BJ (cell line): ENCODE measurements at places on chromosomes 12 and 14.

- DNase-seq: no peak
Measured at GRCh38 chr12:94150240-94151121, 2.1 kb downstream of the PLXNC1 start.

DNA sequence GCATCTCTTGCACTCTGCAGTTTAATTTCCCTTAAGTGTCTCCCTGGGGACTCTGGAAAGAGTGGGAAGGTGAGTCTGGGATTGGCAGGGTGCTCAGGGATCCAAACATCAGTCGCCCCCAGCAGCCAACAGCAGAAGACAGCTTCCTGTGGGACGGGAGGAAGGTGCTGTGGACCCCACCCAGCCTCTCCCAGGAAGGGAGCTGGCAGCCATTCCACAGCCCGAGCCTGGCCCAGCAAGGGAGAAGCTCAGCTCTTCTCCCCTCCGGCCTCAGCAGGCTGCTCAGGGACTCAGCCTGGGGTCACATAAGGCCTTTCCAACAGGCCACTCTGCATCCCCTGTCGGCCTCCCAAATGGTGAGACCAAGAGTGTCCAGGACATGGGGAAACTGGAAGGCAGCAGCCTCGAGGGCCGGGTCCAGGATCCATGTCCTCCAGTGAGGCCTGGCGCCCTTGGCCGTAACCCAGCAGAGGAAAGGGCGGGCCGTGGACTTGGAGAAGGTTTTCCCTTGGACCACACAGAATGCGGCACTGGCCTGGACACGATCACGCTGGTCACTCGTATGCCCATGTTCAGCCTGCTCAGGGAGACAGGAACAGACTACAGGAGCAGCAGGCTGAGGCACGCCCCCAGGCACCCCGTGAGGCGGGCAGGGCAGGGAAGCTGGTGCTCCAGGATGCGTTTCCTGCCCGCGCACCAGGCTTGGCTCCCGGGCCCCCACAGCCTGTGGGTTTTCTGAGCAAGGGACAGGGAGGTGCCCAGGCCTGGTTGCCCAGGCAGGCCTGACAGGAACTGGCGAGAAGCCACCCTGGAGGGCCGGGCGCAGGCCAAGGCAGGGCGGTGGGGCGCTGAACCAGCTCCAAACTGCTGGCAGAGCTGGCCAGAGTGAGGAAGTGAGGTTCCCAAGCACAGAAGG is 3.5 kb downstream of the XRCC3 start:
- DNase-seq: no peak

- DNase-seq: no peak
Measured at GRCh38 chr14:74434294-74434693, 8.3 kb upstream of the SYNDIG1L start.

- DNase-seq: no peak
Measured at GRCh38 chr12:91513313-91513712, 330.7 kb upstream of the DCN start.

DNA sequence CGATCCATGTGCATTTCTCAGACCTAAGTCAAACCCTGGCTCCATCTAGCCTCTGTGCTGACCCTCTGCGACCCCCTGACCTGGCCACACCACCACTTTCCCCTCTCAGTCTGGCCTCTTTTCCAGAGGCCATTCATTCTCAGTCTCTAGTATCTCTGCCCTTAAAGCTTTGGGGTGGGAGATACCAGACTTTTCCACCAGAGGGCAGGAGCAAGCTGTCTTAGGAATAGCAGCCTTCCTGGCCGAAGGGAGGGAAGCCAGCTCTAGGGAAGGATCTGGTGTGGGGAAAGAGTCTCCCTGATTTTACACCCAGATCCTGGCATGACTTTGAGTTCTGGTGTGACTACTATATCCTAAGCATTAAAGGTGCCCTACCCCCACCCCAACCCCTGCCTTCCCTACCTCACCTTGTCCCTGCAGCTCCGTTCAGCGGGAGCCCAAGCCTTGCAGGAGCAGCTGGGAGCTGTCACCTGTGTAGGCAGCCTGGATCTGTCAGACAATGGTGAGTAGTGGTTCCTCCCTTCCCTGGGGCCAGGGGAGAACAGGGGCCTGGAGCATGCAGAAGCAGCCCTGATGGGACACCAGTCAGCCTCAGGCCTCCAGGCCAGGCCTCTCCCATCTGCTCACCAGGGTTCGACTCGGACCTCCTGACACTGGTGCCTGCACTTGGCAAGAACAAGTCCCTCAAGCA is 6.6 kb downstream of the CARMIL3 start:
- DNase-seq: no peak

DNA sequence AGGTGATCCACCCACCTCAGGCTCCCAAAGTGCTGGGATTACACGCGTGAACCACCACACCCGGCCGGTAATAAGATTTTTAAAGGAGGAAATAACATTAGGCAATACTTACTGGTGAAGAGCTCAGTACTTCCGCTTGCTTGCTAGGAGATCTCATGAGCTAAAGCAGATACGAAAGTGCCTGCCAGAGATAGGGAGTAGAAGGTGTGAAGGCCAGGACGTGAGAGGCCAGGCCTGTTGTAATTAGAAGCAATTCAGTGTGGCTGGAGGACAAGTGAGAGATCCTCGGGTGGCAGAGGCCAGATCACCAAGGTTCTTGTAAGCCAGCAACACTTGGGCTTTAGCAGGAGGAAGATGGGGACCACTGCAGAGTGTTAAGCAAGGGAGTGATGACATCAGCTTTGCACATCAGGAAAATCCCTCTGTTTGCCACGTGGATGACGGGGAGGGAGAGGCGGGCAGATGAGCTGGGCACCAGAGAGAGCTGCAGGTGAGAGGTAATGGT is 7.6 kb downstream of the TECPR2 start:
- no peak for DNase-seq

DNA sequence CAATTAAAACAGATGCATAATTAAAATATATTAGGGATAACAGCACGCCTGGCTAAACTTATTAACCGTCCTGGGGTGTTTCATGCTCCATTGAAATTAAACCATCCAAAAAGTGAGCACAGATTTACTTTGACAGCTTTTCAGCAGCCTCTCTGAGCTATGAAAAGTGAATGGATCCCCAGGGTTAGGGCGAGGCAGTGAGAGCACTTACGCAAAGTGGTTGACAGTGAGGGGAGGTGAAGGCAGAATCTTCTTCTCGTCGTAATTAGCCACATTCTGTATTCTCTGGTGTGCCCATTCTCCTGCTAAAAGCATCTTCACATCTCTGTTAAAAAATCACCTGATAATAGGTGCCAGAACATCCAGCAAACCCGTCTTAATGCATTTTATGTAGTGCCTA is 1.9 kb downstream of the TMTC2 start:
- no peak for DNase-seq

DNA sequence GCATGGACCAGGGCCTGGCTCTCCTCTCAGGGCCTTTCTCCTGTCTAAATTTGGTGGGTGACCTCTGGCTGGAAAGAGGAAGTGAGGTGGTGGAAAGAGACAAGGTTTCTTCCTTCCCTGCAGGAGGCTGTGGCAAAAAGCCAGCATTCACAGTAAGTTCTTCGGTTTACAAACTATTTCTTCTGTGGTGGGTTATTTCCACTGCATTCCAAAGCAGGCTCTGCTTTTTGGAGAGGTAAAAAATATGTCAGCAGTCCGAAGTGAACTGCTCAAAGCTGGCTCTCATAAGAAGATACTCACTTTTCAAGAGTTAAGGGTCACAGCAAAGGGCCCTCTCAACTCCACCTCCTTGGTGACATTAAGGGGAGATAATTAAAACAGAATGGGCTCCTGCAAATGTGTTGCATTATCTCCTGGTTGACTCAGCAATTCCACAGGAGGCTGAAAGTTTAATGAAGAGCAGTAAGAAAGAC is 48.9 kb upstream of the POC1B start:
- peak; percentile 47 for DNase-seq

DNA sequence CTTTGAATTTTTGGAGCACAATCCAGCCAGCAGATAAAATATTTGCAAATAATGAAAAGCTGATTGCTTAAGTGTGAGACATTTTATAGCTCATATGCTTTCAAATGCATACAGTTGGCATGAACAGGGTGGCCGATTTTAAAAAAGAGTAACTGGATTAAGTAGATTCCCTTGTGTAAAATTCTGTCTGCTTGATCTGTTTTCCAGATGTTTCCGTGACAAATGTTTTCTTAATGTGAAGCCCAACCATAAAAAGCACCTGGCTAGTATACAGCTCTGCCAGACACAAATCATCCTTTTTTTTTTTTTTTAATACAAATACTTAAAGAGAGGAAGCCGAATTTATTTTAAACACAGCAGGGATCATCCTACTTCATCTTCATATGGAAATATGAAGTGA is 440.7 kb downstream of the CCER1 start:
- peak; percentile 40 for DNase-seq

- DNase-seq: no peak
Measured at GRCh38 chr14:86723254-86723624, 1193.3 kb downstream of the FLRT2 start.

DNA sequence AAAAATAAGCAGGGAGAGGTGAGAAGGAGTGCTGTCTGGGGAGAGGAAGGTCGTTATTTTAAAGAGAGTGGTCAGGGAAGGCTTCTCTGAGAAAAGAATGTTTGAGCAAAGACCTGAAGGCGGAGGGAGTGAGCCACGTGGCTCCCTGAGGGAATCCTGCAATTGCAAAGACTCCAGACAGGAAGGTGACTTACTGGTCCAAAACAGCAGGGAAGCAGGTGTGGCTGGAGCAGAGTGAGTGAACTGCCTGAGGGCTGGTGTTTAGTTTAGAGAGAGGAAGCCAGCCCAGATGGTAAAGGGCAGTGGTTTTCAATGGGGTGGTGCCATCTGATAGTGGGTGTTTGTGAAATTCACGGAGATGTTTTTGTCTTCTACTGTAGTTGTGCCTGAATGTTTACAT is 58.8 kb upstream of the LTA4H start:
- no peak for DNase-seq

- no peak for DNase-seq
Measured at GRCh38 chr12:129193263-129193871, 340.1 kb downstream of the GLT1D1 start.

DNA sequence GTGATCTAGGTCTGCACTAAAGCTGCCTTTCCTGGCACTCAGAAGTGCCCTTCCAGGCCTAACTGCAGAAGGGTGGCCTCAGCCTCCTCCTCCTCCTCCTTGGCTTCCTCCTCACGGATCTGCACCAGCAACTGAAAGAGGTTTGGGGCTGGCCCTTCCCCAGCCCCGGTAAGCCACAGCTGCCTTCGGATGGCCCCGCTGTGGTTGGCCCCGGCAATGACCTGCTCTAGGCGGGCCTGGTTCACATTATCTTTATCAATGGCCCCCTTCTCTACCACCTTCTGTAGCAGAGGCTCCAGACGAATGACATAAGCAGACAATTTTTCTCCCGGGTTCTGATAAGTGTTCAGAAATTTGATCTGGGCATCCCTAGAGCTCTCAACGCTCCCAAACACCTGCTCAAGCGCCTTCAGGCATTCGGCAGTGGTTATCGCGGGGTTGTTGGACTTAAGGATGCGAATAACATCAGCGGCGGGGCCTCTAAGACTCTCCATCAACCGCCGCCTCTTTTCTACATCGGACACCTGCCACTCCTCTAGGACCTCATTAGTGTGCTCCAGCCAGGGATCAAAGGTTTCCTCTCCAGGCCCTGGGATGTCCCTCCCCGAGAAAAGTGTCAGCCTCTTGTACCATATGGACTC is 1.5 kb downstream of the PNMA1 start:
- no peak for DNase-seq

GRCh38 chr12:106274575-106275121 is 26.8 kb upstream of the CKAP4 start:
- no peak for DNase-seq

DNA sequence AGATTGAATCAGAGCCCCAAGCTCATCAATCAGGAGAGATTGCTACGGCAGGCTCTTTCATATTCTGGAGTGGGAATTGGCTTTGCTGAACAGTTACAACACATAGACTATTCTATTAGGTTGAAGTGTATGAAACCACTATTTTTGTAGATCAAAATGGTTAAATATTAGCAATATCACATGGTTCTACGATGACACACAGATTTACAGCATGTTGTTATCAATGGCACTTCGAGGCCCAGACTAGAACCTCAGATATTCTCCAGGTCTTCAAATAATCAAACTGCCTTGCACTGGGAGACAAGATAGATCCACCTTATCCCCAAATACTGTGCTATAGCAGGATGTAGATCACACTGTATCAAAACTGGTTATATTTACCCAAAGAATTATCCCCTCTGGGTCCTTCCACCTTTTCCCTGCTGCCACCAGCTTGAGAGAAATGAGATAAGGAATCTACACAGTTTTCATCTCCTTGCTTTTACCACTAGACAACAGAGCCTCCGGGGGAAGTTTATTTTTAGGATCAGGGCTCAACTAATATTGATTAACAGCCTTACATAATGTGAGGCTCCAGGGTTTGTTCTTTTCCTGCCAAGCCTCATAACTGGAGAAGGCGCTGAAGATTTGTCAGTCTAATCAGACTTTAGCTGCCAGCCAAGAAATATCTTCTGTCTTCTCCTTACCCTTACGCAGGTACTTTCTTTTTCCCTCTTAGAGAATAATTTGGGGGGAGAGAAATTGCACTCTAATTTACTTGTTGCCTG is 507.1 kb downstream of the DIO2 start:
- no peak for DNase-seq

DNA sequence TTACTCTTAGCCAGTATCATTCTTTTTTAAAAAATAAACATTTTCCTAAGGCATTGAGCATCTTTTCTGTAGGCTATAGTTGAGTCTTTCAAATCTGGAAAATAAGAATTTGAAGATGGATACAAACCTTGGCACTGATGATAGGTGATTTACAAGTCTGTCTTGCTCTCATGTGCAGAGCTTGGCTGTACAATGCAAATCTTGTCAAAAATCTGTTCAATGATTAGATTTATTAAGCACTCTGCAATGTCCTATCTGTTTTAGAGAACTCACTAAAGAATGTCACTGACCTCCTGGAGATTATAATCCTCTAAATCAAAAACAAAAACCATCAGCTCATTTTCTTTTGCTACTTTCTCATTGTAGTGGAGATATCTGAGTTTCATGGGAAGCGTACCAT is 42.8 kb upstream of the AMIGO2 start:
- DNase-seq: no peak

DNA sequence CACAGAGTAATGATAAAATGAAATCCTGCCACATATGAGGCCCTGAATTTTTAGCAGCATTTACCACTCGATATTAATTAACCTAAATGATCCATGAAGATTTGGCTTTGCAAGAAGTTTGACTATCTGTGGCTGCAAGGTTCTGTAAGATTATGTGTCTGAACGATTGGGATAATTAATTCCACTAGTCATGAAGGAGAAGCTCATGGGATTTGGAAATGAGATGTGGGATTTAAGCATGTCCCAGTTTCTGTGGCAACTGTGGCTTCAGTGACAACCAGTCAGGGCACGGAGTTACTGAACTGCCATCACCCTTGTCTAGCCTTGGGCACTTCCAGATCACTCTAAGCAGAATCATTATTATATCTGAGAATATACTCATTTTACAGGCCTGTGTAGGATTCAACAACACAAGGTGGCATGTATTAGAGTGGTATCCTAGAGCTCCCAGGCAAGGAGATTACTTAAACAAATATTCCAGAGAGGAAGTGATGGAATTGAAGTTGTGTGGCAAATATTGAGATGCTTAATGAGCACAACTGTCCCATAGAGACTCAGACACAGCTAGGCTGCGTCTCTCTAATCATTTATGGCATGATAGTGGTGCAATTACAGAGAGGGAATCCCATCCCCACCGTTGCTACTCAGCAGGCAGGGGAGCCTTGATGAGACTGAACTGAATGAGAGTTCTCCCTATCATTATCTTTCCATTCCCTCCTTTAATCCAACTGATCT is 205.0 kb upstream of the KRR1 start:
- DNase-seq: no peak

GRCh38 chr12:123064366-123064765 is 83.9 kb downstream of the ARL6IP4 start:
- no peak for DNase-seq

- no peak for DNase-seq
Measured at GRCh38 chr14:93772263-93772662, 16.0 kb downstream of the PRIMA1 start.

GRCh38 chr14:36646664-36647416 is 14.8 kb upstream of the PAX9 start:
- DNase-seq: no peak
